ENCODE measurements at places on chromosomes 7 and 10. TPM values are rescaled to one million over a fixed set of nuclear protein-coding genes. Genes with fewer than 3 reads are reported as not detected.

Gene ARHGAP22
- 6.0 TPM for total RNA-seq

Gene TBXAS1
- 10.0 TPM for total RNA-seq

Gene ZPBP
- not detected for total RNA-seq

Gene RSU1
- total RNA-seq = 69.7 TPM

Gene BTBD16
- not detected for total RNA-seq

Gene ZSCAN21
- total RNA-seq = 9.1 TPM

Gene COBL
- 36.0 TPM for total RNA-seq

Gene OR2AE1
- total RNA-seq = 0.24 TPM

Gene OR2A42
- total RNA-seq = 0.10 TPM

Gene DGKI
- 19.1 TPM for total RNA-seq

Data from left cardiac atrium (tissue), 4 donors.